ENCODE measurements at places on chromosomes 5 and 9.

DNA sequence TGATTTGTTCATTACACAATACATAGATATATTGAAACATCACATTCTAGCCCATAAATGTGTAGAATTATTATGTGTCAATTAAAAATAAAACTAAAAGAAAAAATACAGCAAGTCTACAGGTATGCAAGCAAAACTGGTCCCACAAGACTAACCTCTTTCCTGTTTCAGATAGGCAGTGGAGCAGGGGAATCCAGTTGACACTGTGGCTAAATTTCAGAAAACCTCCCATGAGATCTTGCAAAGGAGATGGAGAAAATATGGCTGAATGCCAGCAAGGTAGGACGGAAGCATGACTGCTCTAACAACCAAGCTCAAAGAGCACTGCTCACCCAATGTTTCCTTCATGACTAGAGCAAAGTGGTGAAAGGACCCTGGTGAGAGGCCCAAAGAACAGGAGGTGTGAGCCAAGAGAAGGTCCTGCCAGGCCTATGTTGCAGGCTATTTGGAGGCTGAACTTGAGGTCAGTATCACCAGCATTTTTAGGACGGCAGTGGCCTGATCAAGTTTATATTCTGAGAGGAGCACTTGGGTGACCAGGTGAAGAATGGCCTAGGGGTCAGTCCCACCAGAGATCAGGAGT lies 1.1 kb upstream of the SH3TC2 start:
- DNase-seq = no peak

DNA sequence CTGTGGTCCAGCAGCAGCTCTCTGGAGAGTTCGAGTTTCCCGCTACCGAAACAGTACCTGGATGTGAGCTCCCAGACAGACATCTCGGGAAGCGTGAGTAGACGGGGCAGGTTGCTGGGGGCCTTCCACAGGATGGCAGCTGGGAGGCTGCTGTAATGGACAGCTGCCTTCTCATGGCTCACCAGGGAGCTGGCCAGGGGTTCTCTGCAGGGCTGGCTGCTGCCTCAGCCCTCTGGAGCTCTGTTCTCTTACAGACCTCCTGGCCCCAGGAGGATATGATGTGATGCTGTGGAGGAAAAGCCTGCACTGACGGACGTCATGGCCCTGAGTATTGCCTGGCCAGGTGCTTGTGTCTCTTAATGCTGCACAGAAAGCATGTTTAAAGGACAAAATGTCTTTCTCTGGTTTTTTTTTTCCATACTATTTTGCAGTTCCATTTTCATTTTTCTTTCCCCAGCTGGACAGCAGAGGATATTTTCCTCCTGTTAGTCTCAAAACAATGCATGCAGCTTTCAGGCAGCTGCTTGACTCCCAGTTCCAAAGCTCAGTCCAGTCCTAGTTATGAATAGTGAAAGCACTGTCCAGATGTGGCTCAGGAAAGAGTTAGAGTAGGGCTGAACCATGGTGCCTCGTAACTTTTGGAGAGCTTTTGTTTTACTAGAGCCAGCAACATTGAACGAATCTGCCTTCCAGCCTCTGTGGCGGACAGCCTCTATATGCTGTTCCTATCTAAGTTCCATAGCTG lies 77.5 kb upstream of the RARS1 start:
- no peak for DNase-seq

GRCh38 chr5:76606701-76607100 lies 16.5 kb downstream of the F2RL2 start:
- no peak for DNase-seq

- no peak for DNase-seq
These were observed 276.7 kb upstream of the TMEM161B start for GRCh38 chr5:88545338-88545737.

DNA sequence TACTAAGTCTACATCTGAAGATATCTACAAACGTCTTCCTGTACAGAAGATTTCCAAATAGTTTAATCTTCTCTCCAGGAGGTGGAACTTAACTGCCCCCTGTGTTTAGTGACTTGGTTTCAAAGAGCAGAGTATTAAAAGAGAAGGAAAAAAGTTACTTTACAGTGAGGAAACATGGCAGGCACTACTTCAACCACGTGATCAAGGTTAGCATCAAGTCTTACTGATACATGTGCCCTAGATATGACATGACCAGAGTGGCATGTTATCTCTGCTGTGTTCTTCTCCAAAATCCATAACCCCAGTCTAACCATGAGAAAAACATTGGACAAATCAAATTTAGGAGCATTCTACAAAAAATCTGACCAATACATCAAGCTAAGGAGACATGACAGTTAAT lies 125.8 kb downstream of the ADAMTS12 start:
- no peak for DNase-seq

DNA sequence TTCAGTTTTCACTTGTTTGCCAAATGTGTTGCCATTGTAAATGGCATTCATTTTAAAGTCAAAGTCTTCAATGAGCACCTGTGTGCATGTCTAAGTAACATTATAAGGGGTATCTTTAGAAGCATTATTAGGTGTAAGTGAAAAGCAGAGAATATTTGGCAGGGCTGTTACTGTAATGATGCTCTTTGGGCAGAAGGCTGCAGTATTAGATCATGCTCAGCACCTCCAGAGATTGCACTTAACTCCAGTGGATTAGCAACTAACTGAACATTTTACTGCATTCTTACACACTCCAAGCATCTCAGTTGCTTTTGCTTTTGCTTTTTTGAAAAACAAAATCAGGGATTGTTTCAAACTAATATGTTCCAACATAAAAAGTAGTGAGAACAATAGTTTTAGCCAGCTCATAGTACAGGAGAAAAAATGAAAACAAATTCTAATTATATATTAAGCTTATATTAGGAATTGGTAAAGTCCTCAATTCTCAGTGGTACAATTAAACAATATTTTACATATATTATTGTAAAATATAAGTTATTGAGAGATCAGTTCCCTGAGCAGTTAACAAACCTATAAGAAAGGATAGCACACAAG lies 1740.9 kb upstream of the CDH9 start:
- no peak for DNase-seq

DNA sequence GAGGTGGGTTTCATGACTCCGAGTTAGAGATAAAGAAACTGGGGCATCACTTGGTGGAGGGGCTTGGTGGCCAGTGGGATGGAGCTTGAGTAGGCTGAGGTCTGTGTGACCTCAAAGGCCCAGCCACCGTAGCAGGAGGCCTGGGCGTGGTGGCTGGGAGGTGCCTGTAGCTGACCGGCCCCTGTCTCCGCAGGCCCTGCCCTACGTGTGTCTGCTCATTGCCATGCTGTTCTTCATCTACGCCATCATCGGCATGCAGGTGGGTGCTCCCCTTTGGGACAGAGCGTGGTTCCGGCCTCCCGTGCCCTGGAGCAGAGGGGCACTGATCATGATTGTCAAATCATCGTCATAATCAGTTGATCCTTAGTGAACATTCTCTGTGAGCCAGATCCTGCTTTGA lies 196.2 kb downstream of the CACNA1B start:
- no peak for DNase-seq

DNA sequence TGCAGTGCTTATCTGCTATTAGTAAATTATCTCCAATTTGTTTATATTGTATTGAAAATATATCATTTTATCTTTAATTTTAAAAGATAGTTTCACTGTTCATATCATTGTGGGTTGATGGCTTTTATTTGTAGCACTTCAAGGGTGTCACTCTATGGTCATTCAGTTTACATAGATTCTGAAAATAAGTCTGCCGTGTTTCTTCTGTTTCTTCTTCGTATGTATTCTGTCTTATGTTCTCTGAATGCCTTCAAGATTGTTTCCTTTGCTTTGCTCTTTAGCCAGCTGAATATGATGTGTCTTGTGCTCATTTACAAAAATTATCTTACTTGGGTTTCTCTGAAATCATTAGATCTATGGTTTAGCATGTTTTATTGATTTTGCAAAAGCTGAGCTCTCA lies 359.9 kb downstream of the CYLC2 start:
- no peak for DNase-seq

GRCh38 chr9:125996791-125997190 lies 249.6 kb downstream of the PBX3 start:
- no peak for DNase-seq

- DNase-seq = no peak
These were observed 17.2 kb downstream of the PITX1 start for GRCh38 chr5:135016861-135017290.
